Islet precursor cell (in vitro differentiated cells): ENCODE measurements at places on chromosomes 16 and 17.
A peak's percentile ranks its signal among the peaks of the same experiment; 100 is the strongest.

DNA sequence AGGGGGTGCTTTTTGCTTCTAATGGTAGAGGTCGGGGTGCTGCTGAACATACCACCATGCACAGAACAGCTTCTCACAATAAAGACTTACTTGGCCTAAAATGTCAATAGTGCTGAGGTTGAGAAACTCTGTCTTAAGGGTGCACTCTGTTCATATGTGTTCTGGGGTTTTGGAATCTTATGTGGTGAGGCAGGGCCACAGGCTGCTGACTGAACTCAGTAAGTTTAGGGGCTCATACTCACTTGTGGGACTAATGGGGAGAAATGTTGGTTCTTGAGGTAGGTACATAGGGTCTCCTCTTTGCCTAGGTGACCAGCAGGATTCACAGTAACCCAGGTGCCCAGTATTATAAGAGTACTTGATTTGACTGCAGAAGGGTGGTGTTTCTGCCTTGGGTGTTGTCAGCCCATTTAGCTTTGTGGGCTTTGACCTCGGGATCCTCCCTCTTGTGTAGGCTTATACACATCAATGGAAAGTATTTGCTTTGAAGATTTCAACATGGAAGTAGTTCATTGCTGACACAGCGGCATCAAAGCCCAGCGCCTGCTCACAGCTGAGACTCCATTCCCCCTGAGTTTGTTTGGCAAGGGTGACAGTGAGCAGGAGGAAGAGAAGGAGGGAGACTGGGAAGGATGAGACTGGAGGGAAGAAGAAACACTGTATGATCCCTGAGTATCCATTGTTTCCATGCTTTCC is 17.2 kb downstream of the SLC7A6 start:
- no peak for DNase-seq

GRCh38 chr16:79509211-79509631 is 91.3 kb downstream of the MAF start:
- no peak for DNase-seq

DNA sequence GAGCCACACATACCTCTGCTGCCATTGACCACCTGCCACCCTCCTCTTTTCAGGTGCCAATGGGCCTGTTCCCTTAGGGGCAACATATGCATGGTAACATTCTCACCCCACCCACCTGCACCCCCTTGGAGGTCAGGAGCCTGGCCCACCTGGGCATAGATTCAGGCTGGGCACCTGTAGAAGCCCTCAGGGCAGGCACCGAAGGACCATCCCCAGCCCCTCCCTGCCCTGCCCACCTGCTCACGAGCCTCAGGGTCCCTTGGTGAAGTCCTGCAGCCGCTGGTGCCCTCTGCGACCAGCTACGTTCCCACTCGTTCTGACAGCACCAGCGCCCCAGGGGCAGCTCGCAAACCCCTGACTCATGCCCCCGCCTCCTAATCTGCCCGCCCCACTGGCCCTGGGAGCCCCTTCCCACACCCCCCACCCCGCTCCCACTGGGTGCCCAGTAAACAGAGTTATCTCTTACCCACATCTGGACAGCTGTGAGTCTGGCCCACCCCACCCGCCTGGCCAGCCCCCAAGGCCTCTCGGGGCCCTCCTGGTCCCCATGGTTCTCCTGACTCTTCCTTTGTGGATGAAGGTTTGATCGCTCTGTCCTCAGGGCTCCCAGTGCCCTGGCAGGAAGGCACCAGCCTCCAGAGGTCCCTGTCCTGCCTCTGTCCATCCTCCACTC is at the start of gene SLC4A1:
Gene SLC4A1 (minus strand): TSS at position 318 of the 673 bp plus-strand sequence. CDS start 5,269 bp downstream, outside the sequence.
- DNase-seq: no peak

DNA sequence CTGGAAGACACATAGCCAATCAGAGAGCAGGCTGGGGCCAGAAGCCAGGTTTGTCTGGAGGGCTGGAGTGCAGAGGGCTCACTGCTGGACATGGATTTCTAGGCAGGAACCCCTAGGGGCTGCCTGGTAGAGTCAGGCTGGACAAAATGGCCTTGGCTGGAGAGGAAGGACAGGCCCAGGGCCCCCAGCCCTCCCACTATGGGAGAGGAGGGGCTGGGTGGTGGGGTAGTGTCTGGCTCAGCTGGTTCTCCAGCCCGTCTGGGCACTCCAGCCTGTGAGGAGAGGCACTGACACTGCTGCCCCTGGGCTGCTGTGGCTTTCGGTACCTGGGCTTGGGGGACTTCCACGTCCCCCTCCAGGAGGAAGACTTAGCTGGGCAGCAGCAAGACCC is 21.7 kb upstream of the DOK4 start:
- DNase-seq: peak; percentile 92

GRCh38 chr16:70688246-70688742 is 2.4 kb upstream of the MTSS2 start:
- DNase-seq: no peak

DNA sequence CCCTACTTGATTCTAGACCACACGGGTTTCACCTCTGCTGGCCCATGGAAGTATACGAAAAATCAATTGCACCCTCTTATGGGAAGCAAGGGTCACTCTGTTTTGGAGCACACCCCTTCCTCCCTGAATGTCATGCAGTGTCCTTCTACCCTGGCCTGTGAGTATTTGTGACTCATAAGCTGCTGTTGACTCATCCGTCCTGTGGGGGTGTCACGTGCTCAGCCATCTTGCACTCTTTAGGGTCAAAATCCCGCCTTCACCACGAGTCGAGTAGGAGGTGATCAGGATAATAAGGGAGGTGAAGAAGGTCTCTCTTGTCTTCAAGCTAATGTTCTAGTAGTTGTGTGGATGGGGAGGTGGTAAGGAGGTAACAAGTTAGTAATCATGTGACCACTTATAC is 341.0 kb upstream of the EEF2KMT start:
- DNase-seq: no peak
